Left ventricle myocardium superior (tissue), 1 donor: ENCODE measurements at places on chromosomes 12 and 14.

DNA sequence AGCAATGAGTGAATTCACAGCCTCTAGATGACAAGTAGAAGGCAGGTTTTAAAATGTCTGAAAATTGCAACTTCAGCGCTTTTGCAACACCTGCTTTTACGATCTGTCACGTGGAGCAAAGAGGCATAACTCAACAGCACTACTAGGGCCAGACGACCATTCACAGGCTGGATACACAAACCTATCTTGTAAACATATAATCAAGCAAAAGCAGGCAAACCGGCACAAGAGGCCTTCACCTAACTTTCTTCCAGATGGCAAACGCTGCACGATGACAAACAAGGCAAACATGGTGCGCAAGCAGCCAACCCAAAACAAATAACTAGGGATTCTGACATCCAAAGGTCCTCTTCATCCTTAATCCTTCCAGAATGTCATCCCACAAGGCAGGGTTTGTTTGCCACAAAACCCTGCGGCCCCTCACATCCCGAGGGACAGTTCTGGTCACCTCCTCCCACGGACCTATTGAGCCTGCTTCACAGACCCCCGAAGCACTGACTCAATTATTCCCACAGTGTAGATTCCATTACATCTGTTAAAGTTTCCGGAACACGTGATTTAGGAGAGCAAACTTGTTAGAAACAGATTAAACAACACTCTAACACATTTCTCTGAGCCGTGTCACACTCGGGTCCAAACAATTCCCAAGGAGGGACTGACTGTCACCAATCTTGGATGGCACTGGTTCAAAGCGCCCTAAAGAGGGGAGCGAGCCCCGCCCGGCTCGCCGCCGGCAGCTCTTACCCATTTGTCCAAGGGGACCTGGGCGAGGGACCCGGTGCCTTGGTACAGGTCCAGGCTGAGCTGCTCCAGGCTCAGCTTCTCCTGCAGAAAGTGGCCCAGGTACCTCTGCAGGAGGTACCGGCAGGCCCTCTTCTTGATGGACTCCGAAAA is 823 bp downstream of the ATG2B start:
- no peak for DNase-seq

DNA sequence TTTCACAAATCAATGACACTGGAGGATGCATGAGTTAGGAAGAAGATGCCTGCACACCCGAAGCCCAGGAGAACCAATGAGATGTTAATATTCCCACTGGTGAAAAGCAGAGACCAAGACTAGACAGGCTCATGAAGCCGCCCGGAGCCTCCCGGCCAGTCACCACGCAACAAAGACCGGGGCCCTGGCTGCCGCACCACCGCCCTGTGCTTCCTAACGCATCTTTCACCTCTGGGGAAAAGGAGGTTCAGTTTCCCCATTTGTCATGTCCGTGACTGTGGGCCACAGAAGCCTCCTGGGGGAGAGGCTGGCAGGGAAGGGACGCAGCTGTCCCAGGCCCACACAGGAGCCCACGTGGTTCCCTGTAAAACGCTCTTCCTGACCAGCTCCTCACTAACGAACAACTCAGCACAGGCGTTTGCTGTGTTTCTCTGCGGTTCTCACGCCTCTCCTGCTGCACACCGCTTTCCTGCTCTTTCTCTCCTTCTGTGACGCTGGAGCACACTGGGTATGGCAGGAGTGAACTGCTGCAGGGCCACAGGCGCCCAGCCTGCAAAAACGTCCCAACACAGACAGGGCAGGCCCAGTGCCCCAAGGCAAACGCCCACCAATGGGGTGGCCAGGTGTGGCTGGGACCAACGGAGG is 10.8 kb downstream of the RIMBP2 start:
- no peak for DNase-seq

GRCh38 chr12:106816231-106816630 is 41.7 kb downstream of the RIC8B start:
- DNase-seq, result no peak

GRCh38 chr14:29799464-29800095 is 128.1 kb downstream of the PRKD1 start:
- no peak for DNase-seq

GRCh38 chr12:95258151-95258550 is 40.5 kb downstream of the VEZT start:
- DNase-seq, result no peak
